Stimulated activated CD4-positive, alpha-beta T cell treated with anti-CD3 and anti-CD28 coated beads, Interleukin-12 subunit alpha, Interleukin-12 subunit beta, amount 100 ng/mL, for 4 hours (primary cell): ENCODE measurements at places on chromosomes 7 and 10.

- no peak for DNase-seq
Observed at GRCh38 chr7:143013893-143014292, 13.0 kb downstream of the OR9A2 start.

- DNase-seq = no peak
Observed at GRCh38 chr7:133563251-133563650, 310.4 kb downstream of the EXOC4 start.

GRCh38 chr10:8075282-8076260 lies 21.1 kb downstream of the GATA3 start:
- DNase-seq = no peak

DNA sequence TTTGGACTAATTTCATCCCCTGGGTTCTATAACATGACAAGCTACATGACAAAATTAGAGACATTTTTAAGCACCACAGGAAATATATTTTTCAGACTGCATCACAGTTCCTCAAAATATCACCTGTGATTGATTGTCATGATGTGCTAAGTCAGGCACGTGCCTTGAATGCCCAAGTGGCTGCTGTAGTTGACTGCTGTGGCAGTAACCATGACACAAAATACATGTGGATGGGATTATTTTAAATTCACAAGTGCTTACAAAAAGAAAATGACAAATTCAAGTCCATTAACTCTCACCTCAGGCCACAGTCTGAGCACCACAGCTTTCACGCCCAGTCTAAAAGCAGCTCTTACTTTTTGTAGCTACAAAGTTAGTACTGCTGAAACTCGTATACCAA lies 45.5 kb downstream of the TNPO3 start:
- no peak for DNase-seq

DNA sequence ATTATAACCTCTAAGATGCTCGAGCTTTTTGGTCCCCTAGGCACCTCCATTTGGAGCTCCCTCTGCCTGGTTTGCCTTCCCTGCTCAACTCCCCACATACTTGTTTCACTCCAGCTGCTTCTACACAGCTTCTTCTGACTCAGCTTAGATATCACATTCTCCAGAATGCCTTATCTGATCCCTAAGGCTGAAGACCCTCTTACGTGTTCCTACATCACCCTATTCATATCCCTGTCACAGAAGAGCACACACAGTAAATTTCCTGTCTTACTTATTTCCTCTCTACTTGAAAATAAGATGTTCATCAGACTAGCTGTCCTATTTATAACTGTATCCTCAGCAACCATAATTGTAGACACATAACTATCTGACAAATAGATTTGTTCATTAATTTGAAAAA lies 61.3 kb upstream of the RNF148 start:
- no peak for DNase-seq

DNA sequence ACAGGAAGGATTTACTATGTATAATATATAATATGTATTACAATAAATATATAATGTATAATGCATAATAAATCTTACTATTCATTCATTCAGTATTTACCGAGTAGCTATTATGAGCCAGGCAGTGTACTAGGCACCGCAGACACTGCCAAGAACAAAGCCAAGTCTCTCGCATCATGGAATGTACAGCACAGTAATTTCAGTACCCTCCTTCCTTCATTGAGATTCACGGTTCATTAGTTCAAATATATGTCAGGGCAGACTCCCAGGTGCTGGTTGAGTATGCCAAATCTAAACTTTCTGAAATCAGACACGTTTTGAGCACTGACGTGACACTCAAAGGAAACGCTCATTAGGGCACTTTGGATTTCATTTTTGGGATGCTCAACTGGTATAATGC lies 9.1 kb downstream of the USP6NL start:
- no peak for DNase-seq

DNA sequence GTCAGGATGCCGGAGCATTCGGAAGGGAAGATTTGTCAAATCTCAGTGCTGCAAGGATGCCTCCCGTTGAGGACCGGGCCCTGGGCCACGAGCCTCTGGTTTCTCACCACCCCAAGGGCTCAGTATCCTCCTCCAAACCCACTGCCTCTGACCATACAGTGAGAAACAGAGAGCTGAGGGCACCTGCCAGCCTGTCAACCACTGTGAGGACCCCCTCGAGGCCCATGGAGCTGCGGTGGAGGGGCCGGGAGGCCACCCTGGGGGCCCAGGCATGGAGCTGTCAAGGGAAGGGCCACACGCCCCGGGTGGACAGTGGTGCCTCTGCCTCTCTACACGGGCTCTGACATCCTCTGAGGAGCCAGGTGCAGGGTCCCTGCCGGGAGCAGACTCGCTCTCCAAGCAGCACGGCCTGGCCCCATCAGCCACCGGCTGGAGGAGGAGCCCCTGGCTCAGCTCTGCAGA lies 248.0 kb upstream of the TCERG1L start:
- no peak for DNase-seq
